ENCODE measurements at places on chromosomes 5 and 9.

DNA sequence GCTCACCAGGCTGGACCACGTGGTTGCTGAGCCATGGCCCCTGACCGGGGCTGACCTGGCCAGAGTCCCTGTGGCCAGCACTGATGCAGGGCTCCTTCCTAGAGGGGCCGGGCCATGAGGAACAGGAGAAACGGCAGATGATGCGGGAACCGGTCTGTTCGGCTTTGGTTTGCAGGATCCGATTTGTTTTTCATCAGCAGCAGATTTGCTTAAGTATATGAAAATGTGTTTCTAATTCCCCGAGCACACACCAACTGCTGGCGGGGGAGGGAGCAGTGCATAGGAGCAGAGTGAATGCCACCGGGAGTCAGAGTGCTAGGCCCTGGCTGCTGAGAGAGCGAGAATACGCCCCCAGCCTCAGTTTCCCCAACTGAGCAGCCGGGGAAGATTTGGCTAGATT, 13.6 kb downstream of the NTNG2 start:
- DNase-seq: no peak

- DNase-seq: no peak
Observed at GRCh38 chr5:143065996-143066522, 295.9 kb downstream of the ARHGAP26 start.

- peak; percentile 88 for DNase-seq
Observed at GRCh38 chr9:104872656-104873488, 55.1 kb downstream of the ABCA1 start.

- DNase-seq: no peak
Observed at GRCh38 chr5:56850423-56850822, 35.1 kb downstream of the MAP3K1 start.

DNA sequence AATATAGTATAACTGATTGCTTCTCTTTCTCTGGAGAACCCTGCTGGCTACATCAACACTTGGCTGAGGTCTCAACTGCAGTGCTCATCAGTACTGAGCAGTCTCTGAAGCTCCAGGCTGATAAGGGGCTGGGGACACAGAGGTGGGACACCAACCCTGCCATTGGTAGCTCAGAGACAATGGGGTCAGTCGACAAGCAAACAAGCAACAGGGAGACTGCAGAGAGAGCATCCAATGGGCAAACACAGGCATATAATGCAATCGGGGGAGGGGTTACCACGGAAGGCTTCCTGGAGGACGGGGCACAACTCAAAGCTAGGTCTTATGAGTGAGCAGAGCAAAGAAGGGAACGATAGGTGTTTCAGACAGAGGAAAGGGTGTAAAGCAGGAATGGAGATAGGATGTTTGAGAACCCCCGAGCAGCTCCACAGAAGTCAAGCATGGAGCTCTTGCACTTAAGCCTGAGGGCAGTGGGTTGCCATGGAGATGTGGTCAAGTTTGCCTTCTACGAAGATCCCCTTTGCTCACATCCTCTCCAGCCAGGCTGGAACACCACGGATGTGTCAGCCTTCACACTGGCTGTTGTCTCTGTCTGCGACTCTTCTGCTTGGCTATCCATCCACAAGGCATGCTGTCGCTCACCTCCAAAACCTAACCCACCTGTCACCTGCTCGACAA, 21.5 kb upstream of the AKNA start:
- DNase-seq: peak; percentile 5

- peak; percentile 24 for DNase-seq
Observed at GRCh38 chr5:77358255-77359205, 133.6 kb downstream of the WDR41 start.

Data from PC-3 (cell line).